ENCODE measurements at places on chromosomes 11 and 22. TPM values are rescaled to one million over a fixed set of nuclear protein-coding genes. Genes with fewer than 3 reads are reported as not detected.

Gene NPAS4
- 0.07 TPM for total RNA-seq

Gene IGLL1
- not detected for total RNA-seq

Gene APOL5
- total RNA-seq = not detected

Gene PCNX3
- total RNA-seq = 66.4 TPM

Gene DBX1
- total RNA-seq = not detected

Gene CLDN5
- 3.8 TPM for total RNA-seq

Gene PGA3
- total RNA-seq = not detected

Gene SBF2
- total RNA-seq = 5.3 TPM

Gene CCDC89
- total RNA-seq = 1.4 TPM

Gene OR8G1
- total RNA-seq = not detected

Gene NLRP6
- 11.7 TPM for total RNA-seq

Gene ANKK1
- total RNA-seq = 0.17 TPM

Gene ELMOD1
- not detected for total RNA-seq
